ENCODE measurements at places on chromosomes 7 and 10. TPM values are rescaled to one million over a fixed set of nuclear protein-coding genes. Genes with fewer than 3 reads are reported as not detected.

The STN1 gene
- total RNA-seq: 24.1 TPM

DNA sequence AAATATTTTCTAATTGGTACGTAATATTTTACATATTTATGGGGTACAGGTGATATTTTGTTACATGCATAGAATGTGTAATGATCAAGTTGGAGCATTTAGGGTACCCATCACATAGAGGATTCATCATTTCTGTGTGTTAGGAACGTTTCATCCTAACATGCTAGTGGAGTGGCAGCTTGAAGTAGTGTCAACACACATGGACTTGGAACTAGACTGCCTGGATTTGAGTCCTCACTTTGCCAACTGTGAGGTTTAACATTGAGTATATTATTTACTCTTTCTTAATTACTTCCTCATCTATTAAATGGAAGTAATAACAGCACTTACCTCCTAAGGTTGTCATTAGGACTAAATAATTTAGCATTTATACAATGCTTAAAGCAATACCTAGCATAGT, 241.9 kb downstream of the PLXDC2 start:
- no peak for DNase-seq

GRCh38 chr10:119410361-119411116, 132.0 kb downstream of the RGS10 start:
- DNase-seq: no peak

The ZCWPW1 gene
- total RNA-seq: 0.54 TPM

The MTPN gene
- total RNA-seq: 80.6 TPM

The HOXA5 gene
- 1.6 TPM for total RNA-seq

DNA sequence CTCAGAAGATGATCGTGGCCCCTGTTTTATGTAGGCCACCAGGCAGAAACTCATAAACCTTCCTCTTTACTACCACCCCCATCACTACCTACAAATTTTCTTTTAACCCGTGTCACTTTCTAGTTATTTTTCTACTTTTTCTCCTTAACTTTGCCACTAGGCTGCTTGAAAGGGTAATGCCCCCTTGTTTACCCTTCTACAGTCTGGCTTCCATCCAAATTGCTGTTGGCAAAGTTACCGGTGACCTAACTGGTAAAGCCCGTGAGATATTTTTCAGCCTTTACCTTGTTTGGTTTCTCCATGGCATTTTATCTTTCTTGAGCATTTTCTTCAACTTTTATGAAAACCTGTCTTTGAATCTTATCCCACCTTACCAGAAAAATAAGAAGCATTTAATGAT, 153.0 kb downstream of the WNT2 start:
- DNase-seq: no peak

The SLC29A3 gene
- total RNA-seq: 3.4 TPM

DNA sequence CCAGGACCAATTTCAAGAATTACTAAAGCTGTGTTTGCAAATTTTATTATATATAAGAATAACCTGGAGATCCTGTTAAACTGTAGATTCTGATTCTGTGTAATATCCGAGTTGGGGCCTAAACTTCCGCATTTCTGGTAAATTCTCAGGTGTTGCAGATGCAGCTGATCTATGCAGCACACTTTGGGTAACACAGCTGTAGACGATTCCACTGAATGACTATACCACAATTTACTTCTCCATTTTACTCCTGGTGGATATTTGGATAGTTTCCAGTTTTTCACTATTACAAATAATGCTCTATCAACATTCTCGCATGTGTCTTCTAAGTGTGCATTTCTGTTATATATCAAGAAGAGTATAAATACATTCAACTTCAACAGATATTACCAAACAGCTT, 7.5 kb downstream of the GDI2 start:
- DNase-seq: no peak

DNA sequence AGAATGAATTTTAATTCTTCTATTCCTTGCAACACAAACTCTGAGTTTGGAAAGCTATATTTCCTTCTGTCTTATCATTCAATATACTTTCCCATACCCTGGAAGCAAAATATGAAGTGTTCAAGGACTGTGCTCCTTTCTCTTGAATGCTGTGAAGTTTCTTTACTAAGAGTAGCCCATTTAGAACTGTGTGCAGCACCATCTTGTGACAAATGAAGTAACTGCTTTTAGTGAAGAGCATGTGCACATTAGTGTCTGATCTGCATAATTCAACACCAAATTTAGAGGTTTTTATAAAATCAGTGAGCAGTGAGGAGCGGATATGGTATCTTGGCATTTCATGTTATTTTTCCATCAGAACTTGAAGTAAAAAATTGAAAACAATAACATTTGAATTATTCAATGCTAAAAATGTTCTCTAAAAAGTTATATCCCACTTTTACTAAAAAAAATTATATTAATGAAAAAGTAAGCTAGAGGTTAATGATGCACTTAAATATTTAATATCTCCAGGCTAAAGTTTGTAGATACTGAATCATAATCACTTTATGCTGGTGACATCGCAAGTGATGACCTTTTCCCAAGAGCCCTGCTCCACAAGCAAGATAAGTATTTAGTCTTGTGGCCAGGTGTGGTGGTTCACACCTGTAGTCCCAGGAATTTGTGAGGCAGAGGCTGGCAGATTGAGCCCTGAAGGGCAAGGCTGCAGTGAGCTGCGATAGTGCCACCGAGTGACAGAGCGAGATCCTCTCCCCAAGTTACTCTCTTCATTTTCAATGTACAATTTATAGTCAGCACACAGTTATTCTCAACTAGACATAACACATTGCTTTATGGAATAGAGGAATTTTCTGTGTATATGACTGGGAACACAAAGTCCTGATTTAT, 108.8 kb upstream of the PCLO start:
- DNase-seq: peak; percentile 72

DNA sequence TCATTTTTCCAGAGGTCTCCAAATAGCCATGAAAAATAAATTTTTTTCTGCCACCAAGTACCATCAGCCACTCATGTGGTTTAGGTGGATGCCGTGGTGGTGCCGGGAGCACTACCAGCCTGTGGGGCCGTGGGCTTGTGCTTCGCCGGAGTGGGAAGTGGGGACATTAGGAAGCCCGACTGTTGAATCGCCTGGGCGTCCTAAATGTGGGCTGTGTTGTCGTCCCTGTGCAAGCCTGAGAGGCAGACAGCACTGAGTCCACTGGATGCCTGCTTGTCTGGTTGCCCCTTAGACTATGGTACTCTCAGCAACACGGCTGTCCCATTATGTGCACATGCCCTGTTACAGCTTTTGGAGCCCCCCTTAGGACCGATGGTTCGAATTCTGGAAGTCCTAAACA, 59.9 kb downstream of the MGMT start:
- DNase-seq: no peak

- no peak for DNase-seq
These were observed 150.4 kb upstream of the CHRM2 start for GRCh38 chr7:136717910-136718557.

DNA sequence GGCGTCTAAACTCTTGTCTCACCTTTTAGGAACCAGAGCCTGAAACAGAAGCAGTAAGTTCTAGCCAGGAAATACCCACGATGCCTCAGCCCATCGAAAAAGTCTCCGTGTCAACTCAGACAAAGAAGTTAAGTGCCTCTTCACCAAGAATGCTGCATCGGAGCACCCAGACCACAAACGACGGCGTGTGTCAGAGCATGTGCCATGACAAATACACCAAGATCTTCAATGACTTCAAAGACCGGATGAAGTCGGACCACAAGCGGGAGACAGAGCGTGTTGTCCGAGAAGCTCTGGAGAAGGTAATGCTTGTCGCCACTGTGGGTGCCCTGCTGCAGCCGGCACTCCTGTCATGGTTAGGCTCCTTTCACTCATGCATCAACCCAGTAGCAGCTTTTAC, 113.1 kb downstream of the ZMYND11 start:
- no peak for DNase-seq

- no peak for DNase-seq
These were observed 427.7 kb downstream of the RPS24 start for GRCh38 chr10:78461333-78461732.

GRCh38 chr7:73766556-73767229, 3.4 kb downstream of the CLDN3 start:
- DNase-seq: no peak

DNA sequence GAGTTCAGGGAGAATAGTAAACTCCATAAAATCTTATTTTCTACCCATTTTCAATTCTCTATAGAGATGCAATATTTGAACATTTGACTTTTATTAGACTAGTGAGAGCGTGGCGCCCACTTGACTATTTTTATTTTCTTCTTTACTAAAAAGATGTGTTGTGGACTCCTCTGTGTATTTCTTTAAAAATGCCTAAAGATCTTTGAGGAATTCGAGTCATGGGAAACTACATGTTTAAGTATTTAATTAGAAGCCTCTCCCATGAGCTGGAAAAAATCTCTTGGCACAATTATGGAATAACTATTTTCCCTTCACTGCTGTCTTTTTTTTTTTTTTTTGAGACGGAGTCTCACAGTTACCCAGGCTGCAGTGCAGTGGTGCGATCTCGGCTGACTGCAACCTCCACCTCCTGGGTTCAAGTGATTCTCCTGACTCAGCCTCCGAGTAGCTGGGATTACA, 124.2 kb downstream of the ARHGAP12 start:
- DNase-seq: no peak

- DNase-seq: no peak
These were observed 124.2 kb downstream of the RNF32 start for GRCh38 chr7:156764766-156765165.

DNA sequence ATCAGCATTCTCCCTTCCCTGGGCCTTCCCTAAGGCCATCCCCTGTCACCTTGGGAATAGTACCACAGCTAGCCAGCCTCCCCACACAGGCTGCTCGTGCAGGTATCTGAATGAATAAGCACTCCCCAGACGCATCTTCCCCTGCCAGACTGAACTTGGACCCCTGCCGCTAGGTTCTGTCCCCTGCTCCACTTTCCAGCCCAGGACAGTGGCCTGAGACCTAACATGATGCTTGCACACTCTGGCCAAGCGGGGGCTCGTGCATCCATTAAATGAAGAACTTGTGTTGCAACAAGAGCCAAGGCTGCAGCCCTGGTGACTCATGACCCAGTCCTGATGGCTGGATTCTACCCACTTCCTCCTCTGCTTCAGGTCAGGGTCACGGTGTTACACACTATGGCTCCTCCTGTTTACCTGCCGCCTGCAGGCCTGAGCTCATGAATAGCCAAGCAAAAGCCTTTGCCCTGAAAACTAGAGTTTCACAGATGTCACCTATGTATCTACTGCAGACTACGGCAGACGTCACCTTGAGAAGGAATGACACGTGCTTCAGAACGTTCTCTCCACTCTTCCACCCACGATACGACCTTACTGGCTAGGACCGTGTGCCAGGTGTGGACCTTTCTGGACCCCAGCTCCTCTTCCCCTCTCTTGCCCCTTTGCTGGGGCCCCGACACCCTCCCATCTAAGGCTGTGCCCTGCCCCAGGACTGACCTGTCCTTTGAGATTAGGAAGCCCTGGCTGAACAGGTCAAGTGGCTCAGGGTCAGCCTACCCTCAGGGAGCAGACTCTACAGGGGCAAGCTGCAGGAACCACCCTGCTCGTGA, 6.5 kb downstream of the ASB13 start:
- DNase-seq: peak; percentile 37

- DNase-seq: no peak
These were observed 63.1 kb downstream of the AUTS2 start for GRCh38 chr7:69661342-69661741.

The TEX36 gene
- total RNA-seq: not detected

The SUN3 gene
- not detected for total RNA-seq

The NEUROD6 gene
- not detected for total RNA-seq

The FAM24B gene
- 2.6 TPM for total RNA-seq

The NEURL1 gene
- 0.95 TPM for total RNA-seq

DNA sequence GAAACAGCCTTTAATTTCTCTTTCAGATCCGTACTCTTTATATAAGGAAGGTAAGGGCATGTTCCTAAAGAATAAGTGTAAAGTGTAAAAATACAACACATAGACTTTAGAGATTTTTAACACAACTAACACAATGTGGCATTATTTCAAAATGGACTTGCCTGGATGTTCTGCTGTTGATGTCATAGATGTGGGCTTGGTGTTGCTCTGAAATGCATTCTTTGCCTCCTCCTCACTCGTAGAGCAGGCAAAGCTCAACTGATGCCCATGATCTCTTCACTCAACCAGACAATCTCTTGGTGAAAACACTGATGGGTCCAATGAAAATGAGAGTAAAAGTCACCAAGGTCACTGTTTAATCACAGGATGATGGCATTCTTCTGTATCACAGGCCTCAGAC, 174.2 kb upstream of the TCERG1L start:
- no peak for DNase-seq

The IRF5 gene
- total RNA-seq: not detected

GRCh38 chr10:62917475-62918238, 101.5 kb upstream of the EGR2 start:
- no peak for DNase-seq

GRCh38 chr7:12582362-12582761, 11.8 kb downstream of the SCIN start:
- DNase-seq: no peak

DNA sequence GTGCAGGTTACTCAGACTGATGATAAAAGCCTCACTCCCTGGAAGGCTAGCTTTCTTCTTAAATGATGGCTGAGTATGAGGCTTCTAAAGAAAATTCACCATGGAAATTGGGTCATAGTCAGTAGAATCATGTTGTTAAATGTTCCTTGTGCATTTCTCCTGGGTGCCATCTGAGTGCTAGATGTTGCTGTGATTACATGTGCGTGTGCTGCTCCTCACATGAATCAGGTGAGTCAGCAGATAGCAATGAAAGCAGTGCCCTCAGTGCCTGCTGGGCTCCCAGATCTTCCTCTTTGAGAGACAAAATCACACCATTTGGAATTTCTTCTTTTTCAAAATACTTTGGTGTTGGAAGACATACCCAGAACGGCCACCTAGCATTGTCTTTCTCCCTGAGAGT, 331.7 kb downstream of the XPNPEP1 start:
- no peak for DNase-seq

The CCL26 gene
- total RNA-seq: not detected

- no peak for DNase-seq
These were observed 140.8 kb upstream of the NFE2L3 start for GRCh38 chr7:26011039-26011696.

The PGAM2 gene
- total RNA-seq: 2.8 TPM

The EGR2 gene
- not detected for total RNA-seq

Measured in G401 (cell line).